ENCODE measurements at places on chromosomes 11 and 22.

GRCh38 chr22:42273855-42274451 lies 3.5 kb upstream of the TCF20 start:
- no peak for DNase-seq

GRCh38 chr22:35460688-35461087 lies 60.7 kb downstream of the MCM5 start:
- no peak for DNase-seq

- no peak for DNase-seq
Observed at GRCh38 chr22:50118129-50118528, 28.3 kb downstream of the MOV10L1 start.

DNA sequence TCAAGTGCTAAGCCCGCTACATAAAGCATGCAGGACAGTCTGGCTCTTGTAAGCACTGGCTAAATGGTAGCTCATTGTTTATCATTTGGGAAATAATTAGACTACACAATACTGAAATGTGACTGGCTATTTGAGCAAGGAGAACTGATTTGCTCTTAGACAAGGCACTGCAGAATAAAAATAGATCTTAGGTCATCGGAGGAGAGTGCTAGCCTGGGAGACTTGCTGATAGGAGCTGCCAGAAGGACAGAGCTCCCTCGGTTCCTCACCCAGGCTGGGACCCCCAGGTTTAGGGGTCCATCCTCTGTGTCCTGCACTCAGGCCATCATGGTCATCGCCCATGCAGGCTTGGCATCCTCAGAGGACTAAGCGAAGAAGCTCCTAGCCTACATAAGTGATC lies 184.4 kb upstream of the NCAM1 start:
- DNase-seq, result no peak

- DNase-seq, result no peak
Observed at GRCh38 chr11:86464509-86465221, 90.0 kb downstream of the CCDC81 start.

DNA sequence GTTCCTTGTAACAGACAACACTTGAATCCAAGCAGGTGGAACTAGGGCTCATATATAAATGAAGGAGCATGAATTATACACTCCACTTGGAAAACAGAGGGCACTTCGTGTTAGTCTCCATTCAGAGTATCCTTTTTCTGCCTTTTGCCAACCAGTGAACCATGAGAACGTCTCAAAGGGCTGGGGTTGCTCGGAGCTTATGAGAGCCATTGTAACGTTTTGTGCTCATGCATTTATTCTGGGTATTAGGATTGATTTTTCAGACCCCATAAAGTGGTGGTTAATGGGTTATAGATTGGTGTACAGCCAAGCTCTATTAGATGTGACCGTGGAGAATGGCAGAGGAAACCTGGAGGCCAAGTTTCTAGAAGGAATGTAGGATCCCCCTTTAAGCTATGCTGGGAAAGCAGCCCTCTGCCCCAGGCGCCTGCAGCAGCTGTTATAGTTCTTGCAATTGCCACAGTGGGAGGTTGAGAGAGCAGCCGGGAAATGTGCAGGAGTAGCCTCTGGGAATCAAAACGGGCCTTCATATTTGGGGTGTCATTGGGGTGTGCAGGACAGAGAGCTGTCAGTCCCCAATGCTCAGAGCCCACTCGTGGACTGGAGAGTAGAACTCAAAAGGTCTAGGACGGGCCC lies 54.6 kb upstream of the ASPHD2 start:
- no peak for DNase-seq

Data from RPMI7951 (cell line).